Lower leg skin (tissue), 4 donors: ENCODE measurements at places on chromosomes 6 and 20.

DNA sequence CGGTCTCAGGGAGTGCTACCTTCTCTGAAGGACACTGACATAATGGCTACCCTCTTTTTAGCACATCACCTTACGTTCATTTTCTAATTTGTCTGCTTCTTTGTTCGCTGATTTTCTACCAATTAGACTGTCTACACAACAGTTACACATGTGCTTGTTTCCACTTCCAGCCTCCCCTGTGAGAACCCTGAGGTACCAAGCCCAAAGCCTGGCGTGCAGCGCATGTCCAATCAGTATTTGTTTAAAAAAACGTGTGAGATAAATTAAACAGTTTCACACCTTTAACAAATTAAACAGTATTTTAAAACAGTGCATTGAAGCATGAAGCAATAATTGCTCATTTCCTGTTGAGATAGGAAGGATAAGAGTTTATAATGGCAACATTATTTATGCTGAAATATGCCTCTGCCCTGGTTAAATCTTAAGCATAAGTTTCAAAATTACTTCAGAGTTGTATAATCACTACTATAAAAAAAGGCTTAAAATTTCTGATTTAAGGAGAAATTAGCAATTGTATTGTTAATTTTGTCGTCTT, 88.9 kb downstream of the MAP3K5 start:
- no peak for DNase-seq

- DNase-seq, result no peak
These were observed 39.7 kb upstream of the PHIP start for GRCh38 chr6:79117752-79118151.

GRCh38 chr6:2505624-2506023, 245.1 kb downstream of the MYLK4 start:
- no peak for DNase-seq

DNA sequence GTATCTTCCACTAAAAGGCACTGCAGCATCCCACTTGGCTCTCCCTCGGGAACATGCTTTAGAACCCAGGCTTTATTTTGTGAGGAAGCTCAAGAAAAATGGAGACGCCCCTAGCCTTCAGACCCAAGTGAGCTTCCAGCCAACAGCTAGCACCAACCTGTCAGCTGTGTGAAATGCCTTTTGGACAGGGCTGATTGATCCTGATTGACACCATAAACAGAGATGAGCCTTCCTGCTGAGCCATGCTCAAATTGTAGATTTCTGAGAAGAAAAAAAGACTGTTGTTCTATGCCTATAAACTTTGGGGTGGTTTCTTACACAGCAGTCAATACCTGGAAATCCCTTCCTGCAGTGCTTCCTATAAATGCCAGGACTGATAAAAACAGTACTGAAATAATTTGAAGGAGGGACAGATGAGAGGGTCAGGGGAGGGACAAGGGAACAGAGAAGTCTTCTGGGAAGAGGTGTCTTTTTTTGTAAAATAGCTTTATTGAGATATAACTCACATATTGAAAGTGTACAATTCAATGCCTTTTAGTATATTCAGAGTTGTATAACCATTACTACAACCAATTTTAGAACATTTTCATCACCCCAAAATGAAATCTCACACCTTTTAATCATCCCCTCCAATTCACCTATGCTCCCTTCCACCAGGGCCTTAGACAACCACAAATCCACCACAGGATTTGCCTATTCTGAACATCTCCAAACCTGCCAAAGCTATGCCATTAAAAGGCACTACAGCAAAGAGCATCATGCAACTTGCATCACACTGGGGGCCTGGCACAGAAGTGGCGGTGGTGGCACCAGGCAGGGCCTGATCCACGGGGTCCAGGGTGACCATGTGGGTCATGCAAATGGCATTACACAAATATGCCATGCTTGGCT, 2.7 kb upstream of the STK4 start:
- DNase-seq, result no peak
